Activated T-cell treated with anti-CD3 and anti-CD28 coated beads, Interleukin-2, amount 50 U/mL, for 72 hours (primary cell): ENCODE measurements at places on chromosomes 3 and 15. TPM values are rescaled to one million over a fixed set of nuclear protein-coding genes. Genes with fewer than 3 reads are reported as not detected.

Gene CCRL2
- 3.2 TPM for total RNA-seq

DNA sequence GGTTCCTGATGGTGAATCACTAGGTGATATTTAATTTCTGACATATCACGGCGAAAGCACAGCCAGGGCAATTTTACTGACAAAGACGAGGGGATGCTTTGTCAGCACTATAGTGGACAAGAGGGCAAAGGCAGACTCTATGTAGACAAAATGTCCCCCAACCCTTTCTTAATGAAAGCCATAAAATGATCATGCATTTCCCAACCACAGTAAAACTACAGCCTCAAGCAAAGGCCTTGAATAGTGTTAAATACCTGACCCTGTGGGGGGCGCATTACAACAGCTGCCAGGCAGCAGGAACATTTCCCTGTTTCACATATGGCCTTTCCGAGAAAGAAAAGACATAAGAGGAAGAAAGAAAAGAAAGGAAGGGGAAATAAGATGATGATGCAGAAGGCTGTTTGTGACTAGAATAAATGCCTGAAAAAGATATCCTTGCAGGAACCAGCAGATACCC lies 49.5 kb downstream of the GLDN start:
- no peak for DNase-seq

- DNase-seq, result no peak
These were observed 167.1 kb upstream of the WNT5A start for GRCh38 chr3:55654123-55654760.

GRCh38 chr3:172074586-172074985 lies 35.2 kb downstream of the FNDC3B start:
- DNase-seq, result no peak

- DNase-seq, result no peak
These were observed 6.9 kb downstream of the STAB1 start for GRCh38 chr3:52502001-52502400.
